ENCODE measurements at places on chromosomes 3 and 15.
A peak's percentile ranks its signal among the peaks of the same experiment; 100 is the strongest.

DNA sequence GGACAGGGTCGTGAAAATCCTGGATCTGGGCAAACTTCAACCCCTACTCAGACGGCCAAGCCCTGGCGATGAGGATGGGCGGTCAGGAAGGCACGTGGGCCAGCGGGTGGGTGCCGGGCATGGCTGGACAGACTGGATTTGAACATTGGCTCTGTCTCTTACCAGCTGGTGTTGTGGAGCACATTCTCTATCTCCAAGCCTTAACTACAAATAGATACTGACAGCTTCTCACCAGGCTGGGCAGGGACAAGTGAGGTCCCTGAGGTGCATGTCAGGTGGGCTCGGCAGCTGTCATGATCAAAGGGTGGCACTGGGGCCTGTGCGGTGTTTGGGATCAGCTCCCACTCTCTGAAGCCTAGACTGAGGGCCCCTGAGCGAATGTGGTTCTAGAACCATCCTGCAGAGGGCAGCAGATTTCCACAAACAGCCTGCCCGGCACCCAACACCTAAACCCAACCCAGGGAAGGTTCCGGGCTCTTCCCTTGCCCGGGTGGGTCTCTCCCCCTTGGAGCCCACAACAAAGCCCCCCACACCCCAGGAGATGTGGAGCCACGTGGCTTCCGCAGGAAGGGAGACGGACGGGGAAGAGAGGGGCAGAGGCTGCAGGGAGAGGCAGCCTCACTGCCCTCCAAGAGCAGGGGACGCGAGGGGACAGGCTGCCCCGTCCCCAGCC lies 58.4 kb downstream of the RGMA start:
- DNase-seq = peak; percentile 43

DNA sequence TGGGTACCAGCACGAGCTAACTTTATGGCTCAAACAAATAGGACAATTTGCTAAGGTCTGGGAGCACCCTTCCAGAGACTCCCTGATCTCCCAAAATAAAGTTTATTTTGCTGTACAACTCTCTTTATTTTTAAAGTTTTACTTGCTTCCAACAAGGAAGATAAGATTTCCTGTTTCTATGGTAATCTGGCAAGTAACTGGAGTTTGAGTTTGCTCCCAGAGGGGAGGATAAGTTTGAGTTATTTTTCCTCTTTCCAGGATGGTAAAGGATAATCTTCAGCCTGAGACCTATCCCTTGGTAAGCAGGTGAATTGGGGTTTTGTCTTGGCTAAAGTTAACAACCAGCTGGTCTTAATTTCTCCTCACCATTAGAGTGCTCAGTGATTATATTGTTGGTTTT lies 1019.4 kb upstream of the ALCAM start:
- DNase-seq = no peak

DNA sequence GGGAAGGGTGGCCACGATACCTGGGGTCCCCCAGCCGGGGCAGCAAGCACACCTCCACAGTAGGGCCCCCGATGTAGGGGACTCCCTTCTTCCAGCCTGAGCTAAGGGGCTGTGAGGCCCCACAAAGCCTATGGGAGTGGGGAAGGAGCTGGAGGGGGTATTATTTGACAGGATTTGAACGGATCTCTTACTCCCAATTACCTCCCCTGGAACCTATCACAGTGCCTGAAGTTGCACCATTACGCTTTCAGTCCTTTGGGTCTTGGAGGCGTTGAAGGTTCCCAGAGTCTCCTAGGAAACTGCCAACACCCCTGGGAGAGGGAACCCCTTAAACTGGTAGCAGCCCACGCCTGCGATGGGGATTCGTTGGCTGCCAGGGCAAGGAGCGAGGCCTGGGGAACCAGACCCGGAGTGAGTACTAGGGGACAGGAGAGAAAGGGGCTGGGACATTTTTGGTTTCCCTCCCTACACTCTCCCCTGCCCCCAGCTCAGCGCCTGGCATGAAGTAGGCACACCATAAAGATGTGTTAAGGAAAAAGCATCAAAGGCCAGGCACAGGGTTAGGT lies 409 bp upstream of the LHFPL4 start:
- DNase-seq = no peak

- no peak for DNase-seq
Measured at GRCh38 chr3:58176827-58177489, 33.8 kb downstream of the DNASE1L3 start.

- DNase-seq = no peak
Measured at GRCh38 chr3:184523825-184524615, 37.6 kb upstream of the EPHB3 start.

- no peak for DNase-seq
Measured at GRCh38 chr15:77071305-77072223, 655 bp upstream of the TSPAN3 start.

GRCh38 chr3:150410311-150411105 lies 2.4 kb downstream of the TSC22D2 start:
- no peak for DNase-seq

DNA sequence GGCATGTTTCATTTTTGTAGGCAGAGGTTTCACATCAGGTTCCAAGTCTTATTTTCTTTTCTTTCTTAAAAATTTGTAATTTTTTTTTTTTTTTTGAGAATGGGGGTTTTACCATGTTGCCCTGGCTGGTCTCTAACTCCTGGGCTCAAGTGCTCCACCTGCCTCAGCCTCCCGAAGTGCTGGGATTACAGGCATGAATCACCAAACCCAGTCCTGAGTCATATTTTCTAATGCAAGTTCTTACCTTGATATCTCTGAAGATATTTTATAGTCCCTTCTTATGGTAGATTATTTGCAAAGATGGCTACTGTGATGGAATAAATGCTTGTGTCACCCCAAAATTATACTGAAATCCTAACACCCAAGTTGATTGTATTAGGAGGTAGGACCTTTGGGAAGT lies 63.8 kb downstream of the SLC9A9 start:
- DNase-seq = no peak

DNA sequence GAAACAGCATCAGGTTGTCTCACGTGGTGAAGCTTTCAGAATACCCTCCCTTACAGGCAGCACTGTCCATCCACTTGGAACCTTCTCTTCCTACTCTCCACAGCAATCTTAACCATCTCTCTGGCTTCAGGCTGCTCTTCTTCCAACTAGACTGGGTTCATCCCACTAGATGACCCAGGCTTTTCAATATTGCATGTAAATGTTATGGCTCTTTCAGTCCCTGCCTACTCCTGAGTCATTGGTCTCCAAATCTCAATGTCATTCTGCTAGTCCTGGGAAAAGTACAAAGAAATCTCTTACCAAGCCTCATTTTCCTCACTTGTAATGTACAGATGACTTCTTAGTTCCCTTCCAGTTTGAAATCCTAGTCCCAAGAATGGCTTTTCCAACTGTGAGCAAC lies 109.7 kb upstream of the CTNNB1 start:
- DNase-seq = no peak

- no peak for DNase-seq
Measured at GRCh38 chr3:179234199-179234598, 16.7 kb downstream of the KCNMB3 start.

- DNase-seq = no peak
Measured at GRCh38 chr15:40217166-40217824, 21.6 kb upstream of the PAK6 start.

- no peak for DNase-seq
Measured at GRCh38 chr15:57198654-57199291, 177.5 kb upstream of the CGNL1 start.

DNA sequence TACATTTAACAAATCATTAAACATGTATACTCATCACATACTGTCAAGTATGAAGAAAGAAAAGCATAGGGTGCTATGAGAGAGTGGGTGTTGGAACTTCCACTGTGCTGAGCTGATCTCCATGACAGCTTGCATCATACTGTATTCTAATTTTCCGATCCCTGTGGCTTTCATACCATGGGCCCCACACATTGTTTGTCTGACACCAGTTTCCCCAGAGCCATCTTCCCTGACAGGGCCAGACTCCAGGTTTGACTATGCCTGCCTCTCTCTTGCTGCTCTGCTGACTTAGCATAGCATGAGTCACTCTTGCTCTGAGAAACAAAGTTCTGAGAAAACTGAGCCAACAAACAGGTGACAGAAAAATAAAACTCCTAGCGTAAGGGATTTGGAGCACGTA lies 37.0 kb upstream of the CASR start:
- peak; percentile 39 for DNase-seq

DNA sequence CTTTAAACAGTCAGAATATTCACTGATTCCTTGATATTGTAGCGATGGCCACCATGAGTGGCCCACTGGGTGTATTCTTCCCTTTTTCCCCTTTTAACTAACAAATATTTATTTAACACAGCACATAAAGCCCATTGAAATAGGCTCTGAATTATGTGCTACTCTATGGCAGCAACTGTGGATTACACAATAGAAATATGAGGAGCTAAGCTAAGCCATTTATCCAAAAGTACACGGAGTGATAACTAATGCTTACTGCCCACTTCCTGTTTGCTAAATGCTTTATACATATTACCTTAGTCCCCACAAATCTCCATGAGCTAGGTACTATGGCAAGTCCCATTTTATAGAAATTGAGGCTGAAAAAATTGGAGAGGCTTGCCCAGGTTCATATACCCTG lies 17.9 kb downstream of the ILDR1 start:
- no peak for DNase-seq

- no peak for DNase-seq
Measured at GRCh38 chr3:21668012-21668411, 83.0 kb downstream of the ZNF385D start.

DNA sequence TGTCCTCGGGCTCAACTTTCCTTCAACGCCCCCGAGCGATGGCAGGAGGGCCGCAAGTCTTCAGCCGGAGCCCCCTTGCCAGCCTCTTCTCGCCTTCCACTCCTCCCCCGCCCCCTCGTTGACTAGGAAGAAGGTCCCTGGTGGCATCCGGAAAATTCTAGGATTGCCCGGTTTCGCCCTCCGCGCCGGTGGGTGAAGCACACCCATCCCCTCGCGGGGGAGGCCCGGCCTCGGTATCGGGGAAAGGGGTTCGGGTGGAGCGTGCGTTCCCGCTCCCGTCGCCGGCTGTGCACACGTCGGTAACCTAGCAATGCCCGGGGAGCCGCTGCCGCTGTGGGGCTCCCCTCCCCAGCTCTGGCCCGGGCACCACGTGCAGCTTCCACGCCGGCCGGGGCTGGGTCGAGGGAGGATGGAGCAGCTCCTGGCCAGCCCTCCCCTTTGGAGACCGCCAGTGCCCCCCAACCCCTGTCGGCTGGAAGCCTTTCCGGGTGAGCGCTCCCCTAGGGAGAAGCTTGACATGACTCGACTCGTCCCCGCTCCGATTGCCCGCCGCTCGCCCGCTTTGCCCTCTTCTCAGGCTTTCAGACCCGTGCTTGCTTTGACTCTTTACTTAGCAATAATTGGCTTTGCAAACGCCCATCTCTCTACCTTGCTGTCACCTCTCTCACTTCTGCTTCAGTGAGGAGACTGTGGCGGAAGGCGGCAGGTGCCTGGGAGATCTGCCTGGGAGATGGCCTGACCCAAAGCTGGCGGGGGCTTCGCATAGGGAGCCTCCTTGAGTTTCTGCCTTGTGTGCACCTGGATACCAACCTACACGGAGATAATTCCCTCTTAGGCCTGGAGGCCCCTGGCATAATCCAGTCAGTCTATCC lies 1.3 kb downstream of the CACNA1D start:
- DNase-seq = no peak

DNA sequence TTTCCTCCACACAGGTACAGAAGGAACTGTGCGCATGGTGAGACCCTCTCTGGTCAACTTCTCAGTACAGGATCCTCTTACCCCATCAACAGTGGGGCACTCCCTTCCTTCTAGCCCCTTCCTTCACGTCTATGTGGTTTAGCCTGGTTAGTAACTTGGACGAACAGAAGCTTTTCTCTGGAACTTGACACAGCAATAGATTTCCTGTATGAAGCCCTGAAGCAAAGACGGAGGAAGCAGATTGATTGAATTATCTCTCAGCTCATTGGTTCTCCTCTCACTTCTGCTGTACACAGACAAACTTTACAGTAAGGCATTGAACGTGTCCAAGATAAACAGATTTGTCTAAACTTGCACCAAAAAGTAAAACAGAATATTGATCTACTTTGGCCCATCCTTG lies at the start of gene CD200R1:
Gene CD200R1, minus strand, starts transcription at position 210 of the 400 bp plus-strand sequence. CDS start 246 bp downstream, outside the sequence.
- DNase-seq = no peak

DNA sequence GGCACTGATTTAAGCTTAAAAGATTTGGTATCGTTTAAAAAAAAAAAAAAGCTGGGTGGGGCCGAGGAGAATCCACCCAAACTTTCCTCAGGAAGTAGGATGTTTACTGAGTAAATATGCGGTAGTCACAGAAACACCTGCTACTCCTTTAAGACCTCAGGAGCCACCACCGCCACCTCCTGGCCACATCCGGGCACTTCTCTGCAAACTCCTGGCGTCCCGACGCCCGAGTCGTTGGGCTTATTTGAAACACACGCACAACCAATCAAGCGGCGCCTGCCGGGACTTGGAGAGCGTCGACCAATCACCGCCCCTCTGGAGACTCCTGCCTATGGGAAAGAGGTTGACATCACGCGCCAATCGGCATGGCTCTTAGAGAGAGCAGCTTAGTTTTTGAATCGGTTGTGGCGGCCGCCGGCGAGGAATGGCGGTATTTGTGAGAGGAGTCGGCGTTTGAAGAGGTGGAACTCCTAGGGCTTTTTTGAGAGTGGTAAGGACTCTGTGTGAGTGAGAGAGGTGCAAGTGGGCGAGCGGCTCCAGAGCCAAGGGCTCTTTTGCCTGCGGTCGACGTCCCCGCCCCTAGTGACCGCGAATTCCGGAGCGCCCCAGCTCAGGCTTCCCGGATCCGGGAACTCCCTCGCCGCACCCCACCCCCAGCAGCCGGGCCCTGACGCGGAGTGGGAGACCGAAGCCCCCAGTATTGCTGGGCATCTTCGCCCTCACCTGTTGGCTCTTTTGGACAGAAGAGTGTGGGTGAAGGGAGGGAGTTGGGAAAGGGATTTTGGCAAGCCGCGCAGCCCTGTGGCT lies at the start of gene ECT2:
Gene ECT2, plus strand, starts transcription at position 359 of the 807 bp plus-strand sequence. CDS start 3,805 bp downstream, outside the sequence.
- peak; percentile 92 for DNase-seq

DNA sequence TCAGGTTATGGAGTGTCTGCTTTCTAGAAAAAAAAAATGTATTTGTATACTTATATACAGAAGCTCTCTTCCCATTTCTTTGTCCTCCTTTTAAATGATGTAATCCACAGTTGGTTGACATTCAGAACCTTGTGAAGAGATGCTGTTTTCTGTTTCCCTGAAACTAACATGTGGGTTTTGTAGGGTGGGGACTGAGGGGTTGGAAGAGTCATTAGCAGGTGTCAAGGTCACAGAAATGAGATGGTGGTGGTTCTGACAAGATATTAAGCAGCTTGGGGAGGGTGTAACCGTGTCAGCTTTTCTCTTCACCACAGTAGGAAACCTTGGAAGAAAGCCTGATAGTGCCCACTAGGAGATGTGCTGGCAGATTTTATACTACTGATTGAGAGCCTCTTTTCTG lies 2.4 kb downstream of the RASA2 start:
- DNase-seq = no peak

Measured in stimulated activated CD8-positive, alpha-beta memory T cell treated with anti-CD3 and anti-CD28 coated beads, Interleukin-2, amount 100 ng/mL, for 48 hours (primary cell).